ENCODE measurements at places on chromosomes 3 and 15. TPM values are rescaled to one million over a fixed set of nuclear protein-coding genes. Genes with fewer than 3 reads are reported as not detected.

DNA sequence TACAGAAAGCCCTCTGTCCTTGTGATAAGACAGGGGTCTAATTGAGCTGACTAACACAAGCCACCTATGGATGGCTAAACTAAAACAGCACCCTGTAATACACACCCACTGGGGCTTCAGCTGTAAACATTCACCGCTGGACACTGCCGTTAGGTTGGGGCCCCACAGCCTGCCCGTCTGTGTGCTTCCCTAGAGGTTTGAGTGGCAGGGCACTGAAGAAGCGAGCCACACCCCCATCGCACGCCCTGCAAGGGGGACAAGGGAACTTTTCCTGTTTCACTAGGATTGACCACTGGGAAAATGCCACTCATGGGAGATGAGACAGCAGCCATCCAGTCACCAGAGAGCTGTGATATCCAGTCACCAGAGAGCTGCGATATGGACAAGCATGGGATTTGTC, 335.7 kb upstream of the CFAP20DC start:
- DNase-seq = no peak

Gene GOLGA8G
- not detected for total RNA-seq

GRCh38 chr3:140433431-140433830, 244.4 kb upstream of the TRIM42 start:
- no peak for DNase-seq

DNA sequence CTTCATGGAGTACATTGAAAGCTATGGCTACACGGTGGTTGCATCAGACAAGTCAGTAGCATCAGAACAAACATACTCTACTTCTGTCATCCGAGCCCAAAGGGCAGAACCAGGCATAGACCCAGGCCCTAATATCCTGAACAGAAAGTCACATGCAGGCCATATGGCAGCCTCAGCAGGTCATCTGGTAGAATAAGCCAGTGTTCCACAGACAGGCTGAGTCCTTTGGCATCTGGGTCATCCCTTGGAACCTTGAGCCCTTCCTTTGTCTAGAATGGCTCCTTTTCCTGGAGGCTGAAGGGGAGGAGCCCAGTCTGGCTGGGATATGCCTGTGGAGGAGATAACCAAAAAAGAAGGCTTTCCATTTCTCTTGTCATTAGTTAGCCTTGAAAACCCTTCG, 29.2 kb downstream of the SEMA6D start:
- no peak for DNase-seq

GRCh38 chr3:54573858-54574257, 354.0 kb downstream of the LRTM1 start:
- no peak for DNase-seq

DNA sequence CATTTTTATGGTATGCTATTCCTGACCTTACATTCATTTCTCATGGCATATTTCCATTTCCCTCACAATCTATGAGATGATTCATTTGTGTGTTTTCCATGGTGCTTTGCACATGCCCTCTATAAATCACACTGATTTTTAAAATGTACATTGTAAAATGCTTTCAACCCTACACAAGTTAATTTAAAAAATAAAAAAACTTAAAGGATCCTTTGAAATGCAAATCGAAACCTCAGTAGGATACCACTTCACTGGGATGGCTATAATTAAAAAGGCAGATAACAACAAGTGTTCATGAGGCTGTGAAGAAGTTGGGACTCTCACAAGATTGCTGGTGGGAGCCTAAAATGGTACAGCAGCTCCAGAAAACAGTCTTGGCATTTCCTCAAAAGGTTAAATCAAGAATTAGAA, 83.5 kb downstream of the FMN1 start:
- DNase-seq = no peak

Gene FMN1
- 7.1 TPM for total RNA-seq

All from prostate gland (tissue), 2 donors.